ENCODE measurements at places on chromosomes 5 and 9.

DNA sequence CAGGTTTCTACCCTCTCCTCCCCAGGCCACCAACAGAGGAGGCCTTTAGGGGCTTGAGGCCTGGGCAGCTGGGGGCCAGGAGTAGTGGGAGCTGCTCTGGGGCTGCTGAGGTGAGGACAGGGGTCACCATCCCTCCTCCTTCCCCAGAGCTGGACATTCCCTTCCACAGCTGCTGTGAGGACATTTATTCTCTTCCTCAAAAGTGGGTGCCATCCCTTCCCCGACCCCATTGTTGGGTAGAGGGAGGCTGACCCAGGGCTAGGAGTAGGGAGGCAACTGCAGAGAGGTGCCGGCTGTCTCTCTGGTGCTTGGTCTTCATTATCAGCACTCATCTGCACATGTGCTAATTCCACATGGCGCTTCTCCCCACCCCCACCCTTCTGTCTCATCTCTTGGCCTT lies 113.9 kb upstream of the FBXL7 start:
- DNase-seq: no peak

- no peak for DNase-seq
These were observed 875 bp downstream of the ACO1 start for GRCh38 chr9:32385152-32385884.

DNA sequence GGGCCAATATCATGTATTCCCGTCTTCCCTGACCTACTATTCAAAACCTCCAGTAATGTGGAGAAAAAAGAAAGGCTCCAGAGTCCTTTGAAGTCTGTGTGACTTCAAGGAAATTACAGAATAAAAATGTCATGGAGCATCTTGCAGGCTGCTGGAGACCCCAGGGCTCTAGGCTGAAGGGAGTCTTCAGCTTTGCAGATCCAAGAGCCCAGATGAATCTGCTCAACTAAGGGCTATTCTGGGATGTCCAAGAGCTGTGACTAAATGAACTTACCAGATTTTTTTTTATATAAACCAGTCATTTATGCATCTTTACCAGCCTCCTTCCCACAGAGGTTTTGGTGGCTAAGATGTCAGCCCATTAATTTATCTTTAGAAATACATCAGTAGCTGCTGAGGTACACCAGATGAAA lies 167.3 kb downstream of the MUSK start:
- DNase-seq: no peak

- no peak for DNase-seq
These were observed 130.3 kb downstream of the PAX5 start for GRCh38 chr9:36903541-36904435.

GRCh38 chr5:108101821-108102220 lies 280.1 kb downstream of the FBXL17 start:
- no peak for DNase-seq

DNA sequence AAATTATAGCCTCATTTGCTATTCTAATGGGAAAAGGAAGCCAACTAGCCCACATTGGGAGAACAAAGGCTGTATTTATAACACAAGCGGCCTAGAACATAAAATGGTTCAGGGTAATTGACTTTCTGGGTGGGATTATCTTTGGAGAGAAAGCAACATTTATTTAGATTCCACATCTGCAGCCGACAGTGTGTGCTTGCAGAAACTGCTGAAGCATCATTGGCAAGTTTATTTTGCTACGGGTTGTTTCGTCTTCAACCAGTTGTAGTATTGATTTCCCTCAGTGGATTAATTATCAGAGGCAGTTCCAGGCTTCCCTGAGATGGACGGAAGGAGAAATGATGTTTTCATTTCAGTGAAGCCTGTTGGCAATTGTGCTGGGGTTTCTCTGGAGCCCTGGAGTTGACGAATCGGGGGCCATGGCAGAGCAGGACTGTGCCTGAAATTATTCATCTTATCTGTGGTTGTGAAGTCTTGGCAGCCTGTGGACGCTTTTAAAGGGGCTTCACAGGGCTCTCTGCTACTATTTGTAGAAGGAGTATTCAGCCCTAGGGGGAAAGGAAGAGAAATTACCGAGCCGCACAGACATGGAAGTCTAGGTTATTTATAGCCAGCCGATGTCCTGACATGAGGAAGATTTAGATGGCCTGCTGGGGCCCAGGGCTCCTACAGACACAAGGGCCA lies 290.6 kb upstream of the IRX4 start:
- DNase-seq: no peak

DNA sequence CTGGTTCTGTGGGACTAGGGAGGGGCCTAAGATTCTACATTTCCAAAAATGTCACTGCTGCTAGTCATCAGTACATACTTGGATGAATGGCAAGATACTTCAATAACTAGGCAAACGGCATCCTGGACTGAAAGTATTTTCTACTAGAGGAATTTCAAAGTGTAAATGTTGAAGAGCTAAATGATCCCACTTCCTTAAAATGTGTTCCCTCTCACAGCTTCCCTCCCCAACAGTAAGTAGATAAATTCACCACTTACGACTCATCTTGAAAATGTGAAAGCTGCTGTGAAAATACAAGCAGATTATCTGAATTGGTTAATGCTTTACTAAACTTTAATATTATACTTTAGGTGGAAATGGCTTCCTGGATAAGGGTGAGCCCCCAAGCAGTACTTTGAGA lies 1571.5 kb upstream of the WWC1 start:
- no peak for DNase-seq

DNA sequence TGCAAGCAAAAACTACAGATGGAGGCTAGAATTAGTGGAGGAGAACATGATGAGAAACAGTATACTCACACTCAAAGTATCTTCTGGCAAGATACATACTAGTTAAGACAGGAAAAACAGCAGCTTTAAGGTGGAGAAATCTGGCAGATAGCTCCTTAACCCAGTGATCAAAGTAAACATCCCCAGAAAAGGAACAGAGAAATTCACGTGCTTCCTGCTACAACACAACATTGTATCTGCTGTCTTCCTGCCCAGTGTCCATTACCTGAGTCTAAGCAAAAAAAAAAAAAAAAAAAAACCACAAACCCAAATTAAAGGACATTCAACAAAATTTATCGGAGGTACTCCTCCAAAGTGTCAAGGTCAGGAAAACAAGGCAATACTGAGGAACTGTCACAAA lies 38.4 kb downstream of the ROR2 start:
- DNase-seq: no peak

DNA sequence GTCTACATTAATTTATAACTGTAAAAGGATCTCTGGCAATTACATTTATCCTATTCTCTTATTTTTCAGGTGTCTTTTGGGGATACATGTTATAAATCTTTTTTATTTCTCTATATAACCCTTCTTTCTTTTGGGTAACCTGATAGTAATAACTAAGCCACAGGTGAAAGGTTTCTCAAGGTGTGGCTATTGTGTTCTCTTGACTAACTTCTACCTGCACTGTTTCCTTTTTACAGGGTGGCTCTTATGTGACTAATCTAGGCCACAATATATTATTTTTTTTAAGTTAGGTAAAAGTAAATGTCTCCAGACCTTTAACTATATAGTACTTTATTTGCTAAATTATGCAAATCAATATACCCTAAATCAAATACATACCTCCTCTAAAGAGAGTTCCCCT lies 193.2 kb downstream of the EFNA5 start:
- DNase-seq: no peak

DNA sequence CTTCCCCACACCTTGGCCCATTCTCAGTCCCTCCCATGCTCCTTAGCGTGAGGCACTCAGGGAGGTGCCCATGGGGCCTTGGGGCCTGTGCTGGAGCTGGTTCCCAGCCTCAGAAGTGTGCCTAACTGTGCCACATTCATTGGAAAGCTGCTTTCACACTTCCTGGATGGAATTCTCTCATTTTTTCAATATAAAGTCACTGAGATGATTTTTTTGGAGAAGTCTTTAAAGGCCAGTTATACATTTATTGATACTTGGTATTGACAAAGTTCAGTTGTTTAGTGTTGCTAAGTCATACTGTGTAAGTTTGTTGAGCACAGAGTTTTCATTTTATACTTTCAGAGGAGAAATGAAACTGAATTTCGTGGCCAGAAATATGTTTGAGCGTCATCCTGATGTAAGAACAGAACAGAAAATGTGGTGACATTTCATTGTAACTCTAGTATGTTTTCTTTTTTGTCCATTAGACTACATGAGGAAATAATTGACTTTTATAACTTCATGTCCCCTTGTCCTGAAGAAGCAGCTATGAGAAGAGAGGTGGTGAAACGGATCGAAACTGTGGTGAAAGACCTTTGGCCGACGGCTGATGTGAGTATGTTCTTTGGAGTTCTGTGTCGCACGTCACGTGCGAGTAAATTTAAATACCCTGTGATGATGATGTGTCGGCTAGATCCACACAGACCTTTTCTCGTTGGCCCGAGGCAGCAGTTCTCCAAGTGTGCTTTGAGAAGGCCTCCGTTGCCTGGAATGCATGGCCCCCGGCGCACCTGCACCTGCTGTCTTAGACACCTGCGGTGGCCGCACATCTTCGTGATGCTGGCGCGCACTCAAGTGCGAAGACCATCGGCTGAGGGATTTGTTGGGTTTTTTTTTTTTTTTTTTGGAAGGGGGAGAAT lies 24.1 kb downstream of the TENT4A start:
- DNase-seq: no peak

DNA sequence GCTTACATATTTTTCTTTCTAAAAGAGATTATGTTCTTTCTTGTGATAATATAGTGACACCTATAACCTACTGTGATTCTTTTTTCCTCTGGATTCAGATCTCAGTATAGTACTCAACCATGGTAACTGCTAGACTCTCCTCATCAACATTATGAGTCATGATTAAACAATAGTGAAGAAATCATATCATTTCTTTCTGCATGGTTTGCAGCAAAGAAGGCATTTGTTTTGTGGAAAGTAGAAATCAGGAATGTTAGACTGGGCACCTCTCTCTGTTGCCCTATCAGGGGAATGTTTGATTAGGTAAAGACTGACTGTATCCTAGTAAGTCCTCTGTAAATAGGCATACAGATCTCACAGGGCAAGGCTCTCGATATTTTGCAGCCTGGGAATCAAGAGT lies 25.6 kb upstream of the SMC2 start:
- DNase-seq: no peak

DNA sequence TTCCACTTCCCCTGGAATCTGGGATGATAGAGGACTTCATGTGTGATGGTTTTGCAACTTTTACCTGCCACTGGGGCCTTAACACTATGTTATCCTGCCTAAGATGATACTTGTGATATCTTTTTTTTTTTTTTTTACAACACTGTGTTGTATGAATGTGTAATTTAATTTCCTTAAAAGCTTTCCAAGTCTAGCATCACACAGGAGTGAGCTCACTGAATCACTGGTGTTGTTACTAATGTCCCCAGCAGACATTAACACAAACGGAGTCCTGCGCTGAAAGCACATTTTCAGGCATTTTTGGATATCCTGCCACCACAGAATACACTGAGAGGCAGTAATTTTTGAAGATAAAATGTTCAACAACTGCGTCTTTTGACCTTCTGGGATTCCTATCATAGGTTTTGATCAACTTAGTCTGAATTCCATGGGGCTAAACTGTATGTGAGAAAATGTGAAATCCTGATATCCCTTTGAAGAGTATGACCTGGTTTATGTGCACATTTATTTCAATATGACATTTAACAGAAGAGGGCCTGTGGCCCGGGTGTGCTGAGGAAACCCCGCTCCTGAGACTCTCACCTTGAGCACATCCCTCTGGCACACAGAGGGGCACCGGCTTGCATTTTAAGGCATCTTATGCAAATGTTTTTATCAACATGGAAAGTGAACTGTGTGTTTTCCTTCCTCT lies 118.0 kb downstream of the FSTL4 start:
- DNase-seq: no peak

- DNase-seq: no peak
These were observed 5.8 kb upstream of the CRHBP start for GRCh38 chr5:76947082-76947503.

GRCh38 chr5:58094031-58094430 lies 365.9 kb downstream of the PLK2 start:
- DNase-seq: no peak

DNA sequence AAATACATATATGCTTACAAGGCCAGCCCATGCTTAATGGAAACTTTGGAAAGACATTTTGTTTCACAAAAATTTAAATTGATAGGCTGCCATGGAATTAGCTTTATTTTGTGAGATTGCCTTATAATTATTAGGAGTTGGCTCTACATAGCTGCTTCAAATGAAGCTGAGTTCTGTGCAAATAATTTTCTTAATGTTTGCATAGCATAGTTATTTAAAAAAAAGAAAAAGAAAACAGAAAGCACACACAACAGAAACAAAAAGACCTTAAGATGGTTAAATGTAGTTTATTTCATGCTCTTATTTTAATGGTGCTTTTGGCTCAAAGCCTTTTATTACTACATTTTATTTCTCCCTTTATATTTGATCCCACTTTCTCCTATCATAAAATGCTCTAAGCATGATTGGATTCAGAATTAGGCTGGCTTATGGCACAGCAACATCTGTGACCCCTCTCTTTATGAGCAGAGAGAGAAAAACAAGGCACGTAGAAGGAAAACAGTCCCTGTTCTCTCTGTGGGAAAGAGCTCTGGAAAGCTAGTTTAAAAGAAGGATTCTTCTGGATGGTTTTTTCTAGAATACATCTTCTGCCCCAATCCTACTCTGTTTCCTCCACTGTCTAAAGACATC lies 530.5 kb downstream of the NTRK2 start:
- no peak for DNase-seq

GRCh38 chr9:84600739-84601138 lies 68.8 kb upstream of the NTRK2 start:
- DNase-seq: no peak

DNA sequence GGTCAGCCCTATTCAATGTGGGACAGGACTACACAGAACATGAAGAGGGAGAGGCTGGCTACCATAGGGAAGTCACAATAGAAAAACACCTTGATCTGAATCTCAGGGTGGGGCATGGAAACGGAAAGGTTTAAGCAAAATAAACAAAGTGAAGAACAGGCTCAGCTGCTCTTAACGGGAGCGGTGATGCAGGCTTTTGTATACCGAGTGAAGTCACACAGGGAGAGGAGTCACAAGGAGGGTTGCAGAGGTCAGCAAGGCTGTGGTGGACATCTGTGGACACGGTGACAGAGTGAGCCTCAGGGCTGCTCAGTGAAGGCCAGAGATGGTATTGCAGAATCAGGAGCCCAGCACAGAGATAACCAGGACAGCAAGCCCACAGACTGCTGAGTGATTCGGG lies 30.6 kb upstream of the SEMA4D start:
- DNase-seq: no peak

GRCh38 chr5:126044931-126045565 lies 378.2 kb upstream of the GRAMD2B start:
- no peak for DNase-seq

GRCh38 chr5:156753846-156754245 lies 96.2 kb upstream of the PPP1R2B start:
- DNase-seq: no peak

DNA sequence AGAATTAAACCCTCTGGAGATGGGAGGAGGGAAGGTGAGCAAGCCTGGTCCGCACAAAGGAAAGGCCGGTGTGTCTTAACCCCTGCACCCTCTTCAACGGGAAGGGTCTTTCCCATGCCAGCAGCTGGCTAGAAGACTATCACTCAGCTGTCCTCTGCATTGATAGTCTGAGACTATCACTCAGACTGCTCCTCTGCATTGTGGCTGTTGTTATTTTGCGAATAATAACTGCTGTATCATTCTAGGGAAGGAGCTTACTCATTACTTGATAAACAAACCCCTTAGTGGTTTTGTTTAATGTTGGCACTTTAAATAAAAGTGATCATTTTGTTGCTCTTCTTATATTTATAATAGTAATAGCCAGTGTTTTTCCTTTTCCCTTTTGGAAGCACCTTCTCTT lies 8.1 kb downstream of the TRIP13 start:
- DNase-seq: no peak
